ENCODE measurements at places on chromosomes 1 and 21.
A peak's percentile ranks its signal among the peaks of the same experiment; 100 is the strongest.

- no peak for ATAC-seq
These were observed 113.1 kb upstream of the GUCA2B start for GRCh38 chr1:42040159-42040558.

DNA sequence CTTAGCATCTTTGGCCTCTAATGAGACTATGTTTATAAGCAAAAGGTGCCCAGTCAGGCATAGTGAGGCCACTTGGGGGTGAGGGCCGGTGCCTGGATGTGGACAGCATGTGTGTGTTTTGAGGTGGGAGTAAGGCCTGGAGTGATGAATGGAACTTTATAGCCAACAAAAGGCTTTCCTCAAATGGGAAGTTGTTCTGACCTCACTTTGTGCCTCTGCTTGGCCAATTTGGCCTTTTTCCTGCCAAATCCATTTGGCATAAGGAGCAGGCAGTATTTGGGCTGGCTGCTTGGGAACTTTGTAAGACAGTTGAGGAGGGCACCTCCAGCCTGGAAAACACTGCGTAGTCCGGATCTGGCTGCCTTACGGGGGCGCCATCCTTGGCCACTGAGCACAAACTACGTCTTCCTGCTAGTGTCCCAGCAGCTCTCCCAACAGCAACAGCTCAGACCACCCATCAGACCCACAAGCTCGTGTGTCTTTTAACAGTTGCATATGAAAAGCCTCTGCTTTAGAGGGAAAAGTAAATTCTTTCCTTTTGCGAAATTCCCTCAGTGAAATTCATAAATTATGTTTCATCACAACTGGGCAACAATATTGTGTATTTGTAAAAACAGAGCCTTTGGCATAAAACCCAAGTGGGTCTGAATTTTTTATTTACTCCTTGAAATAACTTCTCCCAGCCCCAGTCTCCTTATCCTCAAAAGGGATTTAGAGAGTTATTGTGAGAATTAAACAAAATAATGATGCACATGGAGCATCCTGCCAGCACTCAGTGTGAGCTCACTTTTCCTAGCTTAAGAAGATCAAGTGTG lies 322.9 kb downstream of the DISC1 start:
- ATAC-seq = no peak

- no peak for ATAC-seq
These were observed 12.2 kb upstream of the KLHDC7A start for GRCh38 chr1:18468570-18468969.

DNA sequence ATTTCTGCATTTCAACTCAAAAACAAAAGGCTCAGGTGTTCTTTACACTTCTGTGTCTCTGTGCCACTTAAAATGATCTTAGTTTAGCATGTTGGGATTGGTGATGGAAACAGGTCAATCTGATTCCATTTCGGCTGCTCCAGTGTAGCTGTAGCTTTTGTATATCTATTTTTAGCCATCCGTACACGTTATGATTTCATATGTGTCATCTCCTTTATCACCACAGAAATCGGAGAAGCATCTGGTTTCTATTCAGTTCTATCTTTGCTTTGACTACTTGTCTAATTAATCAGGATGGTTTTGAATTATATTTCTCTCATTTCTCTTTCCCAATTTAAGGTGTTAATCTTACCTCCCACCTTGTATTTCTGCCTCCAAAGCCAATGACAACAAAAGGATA lies 41.1 kb downstream of the RGS21 start:
- ATAC-seq = peak; percentile 54

- no peak for ATAC-seq
These were observed 39.8 kb downstream of the COL6A1 start for GRCh38 chr21:46021398-46021797.

DNA sequence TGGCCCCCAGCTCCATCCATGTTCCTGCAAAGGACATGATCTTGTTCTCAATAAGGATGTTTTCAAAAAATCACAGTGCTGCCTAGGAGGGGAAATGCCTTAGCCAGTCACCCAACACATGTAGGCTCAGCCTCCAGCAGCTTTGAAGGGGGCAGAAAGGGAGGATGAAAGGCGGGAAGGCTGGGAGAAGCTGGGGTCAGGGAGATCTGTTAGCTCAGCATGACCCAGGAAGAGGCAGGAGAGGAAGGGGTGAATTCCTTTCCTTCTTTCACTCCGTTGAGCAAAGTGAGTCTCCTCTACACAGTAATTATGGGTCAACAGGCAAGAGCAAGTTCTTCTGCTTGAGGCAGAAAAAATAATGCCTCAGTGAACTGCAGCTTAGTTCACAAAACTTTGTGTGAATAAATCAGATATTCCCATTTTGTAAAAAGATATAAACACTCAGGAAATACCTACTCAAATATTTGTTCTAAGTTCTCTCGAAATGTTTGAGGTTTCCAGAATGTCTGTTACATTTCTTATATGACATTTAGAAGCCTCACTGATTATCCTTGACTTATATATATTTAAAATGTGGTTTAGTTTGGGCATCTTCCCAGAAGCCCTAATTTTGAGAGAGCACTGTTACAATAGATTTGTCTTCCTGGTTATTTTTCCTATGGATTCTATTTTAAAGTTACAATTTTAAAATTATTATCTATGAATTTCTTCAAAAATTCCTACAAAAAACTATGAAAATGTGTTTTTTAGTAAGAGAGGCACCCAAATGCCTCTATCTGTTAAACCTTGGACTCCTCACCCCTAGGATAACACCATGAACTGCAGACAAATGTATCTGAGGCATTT lies 116.8 kb downstream of the KCNJ6 start:
- no peak for ATAC-seq

GRCh38 chr1:12143631-12144155 lies 23.1 kb upstream of the TNFRSF1B start:
- peak; percentile 69 for ATAC-seq

- ATAC-seq = peak; percentile 7
These were observed 754 bp upstream of the LSS start for GRCh38 chr21:46229133-46229922.

DNA sequence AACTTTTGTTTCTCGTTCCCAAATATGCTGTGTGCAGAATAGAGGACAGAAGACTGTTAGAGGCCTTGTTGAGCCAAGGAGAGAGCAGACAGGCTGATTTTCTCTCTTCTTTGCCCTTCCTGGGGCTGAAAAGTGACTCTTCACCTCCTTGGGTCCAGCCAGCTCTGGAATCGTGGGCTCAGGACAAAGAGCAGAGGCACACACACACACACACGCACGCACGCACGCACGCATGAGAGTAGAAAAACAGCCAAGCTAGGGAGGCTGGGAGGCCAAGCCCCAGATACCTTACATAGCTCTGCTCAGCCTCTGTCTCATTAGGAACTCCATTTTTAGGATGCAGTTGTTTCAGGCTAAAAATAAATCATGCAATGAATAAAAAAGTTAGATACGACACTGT lies at the start of gene CASQ2:
Gene CASQ2, minus strand, starts transcription at position 166 of the 400 bp plus-strand sequence. CDS start 173 bp downstream, outside the sequence.
- no peak for ATAC-seq

DNA sequence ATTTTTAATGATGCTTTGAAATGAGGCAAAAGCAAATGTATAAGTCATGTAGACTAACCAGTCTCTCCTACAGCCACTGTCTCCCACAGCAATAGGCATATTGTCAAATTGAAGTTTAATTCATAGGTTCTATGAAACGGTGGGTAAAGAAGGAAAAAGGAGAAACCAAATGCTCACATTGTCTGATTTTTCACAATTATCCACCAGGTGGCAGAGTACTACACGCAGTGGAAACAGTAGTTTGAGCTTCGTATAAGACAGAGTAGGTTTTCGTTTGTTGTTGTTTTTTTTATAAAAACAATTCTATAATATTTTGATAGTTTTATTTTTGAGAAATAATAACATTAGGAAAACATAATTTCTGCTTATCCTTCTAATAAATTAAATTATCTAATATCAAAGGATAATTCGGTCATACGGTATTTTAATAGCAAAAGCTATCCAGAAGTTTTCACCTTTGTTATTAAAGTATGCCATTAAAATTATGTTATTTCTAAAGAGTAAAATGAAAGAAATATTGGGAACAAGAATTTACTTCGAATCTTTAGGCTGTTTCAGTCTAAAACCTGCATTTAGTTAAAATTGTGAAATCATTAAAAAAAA lies 39.1 kb downstream of the TYW3 start:
- ATAC-seq = peak; percentile 76

DNA sequence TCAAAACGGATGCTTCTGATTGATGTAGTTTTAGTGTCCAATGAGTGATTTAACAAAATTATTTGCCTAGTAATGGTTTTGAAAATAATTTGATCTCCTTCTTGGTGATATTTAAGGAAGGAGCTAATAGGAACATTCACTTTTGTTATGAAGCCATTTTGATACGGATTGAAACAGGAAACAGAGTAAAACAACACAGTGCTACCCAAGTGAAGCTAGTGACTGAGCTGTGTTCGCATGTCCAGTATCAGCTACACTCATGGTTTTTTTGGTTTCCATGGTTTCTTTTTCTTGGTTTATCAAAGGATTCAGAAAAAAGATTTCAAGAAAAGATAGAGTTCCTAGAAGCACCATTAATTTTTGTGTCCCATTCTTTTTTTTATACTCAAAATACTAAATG lies 40.1 kb upstream of the PLEKHO1 start:
- ATAC-seq = no peak

- no peak for ATAC-seq
These were observed 29.4 kb upstream of the KCNJ15 start for GRCh38 chr21:38227401-38227800.

- no peak for ATAC-seq
These were observed 576.1 kb upstream of the PTBP2 start for GRCh38 chr1:96145492-96145891.

DNA sequence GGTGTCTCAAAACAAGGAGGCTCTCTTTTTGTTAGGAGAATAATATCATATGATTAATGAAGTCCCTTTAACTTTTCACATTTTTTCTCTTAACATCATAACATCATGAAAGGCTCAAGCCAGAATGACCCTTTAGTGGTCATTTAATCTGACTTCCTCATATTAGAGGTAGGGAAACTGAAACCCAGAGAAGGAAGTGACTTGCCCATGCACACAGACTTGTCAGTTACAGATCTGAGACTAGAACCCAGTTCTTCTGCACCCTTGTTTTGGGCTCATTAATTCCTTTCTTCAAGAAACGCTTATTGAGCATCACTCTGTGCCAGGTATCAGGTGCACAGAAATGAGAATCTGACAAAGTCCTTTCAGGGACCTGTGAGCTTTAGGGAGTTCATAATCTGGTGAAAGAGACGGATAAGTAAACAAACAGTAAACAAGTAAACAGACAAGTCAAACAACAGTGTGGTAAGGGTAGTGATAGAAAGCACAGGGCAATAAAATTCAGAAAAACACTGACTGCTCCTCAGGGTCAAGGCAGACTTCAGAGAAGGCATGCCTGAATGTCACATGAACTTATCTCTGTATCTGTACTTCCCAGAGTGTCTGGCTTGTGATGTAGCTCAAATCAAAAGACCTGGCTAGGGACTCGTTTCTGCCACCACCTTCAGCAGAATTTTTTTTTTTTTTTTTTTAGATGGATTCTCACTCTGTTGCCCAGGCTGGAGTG lies 38.3 kb upstream of the OSBPL9 start:
- no peak for ATAC-seq

DNA sequence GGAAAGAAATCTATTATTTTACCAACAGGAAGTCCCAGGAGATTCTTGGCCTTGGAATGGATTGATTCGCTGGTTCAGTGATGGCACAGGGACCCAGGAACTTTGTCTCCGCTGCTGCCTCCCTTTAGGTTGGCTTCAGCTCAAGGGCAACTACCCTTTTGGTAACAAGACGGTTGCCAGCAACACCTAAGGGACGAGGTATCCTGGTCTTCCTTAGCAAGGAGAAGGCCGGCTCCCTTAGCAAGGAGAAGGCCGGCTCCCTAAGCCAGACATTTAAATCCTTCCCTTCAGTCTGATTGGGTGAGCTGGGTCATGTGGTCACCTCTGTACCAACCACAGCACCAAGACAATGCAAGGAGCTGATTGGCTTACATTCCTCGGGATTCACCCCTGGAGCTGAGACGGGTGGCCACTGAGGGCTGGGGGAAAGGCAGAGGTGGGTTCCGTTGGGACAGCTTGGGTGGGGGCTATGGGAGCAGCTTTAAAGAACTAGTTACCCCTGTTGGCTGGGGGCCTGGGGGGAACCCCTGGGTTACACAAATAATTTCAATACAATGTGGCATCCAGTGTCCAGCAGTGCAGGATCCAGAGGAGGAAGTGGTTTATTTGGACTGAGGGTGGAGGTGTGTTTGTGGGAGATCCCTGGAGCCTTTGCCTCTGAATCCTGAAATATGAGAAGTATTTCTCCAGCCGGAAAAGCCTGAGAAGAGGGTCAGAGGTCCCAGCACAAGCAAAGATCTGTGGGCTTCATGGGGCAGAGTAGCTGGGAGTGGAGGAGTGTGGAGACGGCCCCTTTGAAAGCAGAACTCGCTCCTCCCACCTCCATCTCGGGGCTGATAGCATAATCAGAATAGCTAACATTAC lies 20.7 kb upstream of the CLIC4 start:
- no peak for ATAC-seq

GRCh38 chr21:43893536-43894205 lies 28.6 kb downstream of the AGPAT3 start:
- ATAC-seq = no peak

GRCh38 chr1:70840260-70840953 lies 207.2 kb downstream of the PTGER3 start:
- no peak for ATAC-seq

- no peak for ATAC-seq
These were observed 82.1 kb downstream of the VPS26C start for GRCh38 chr21:37184784-37185593.

GRCh38 chr1:235734335-235734734 lies 84.8 kb upstream of the GNG4 start:
- no peak for ATAC-seq

DNA sequence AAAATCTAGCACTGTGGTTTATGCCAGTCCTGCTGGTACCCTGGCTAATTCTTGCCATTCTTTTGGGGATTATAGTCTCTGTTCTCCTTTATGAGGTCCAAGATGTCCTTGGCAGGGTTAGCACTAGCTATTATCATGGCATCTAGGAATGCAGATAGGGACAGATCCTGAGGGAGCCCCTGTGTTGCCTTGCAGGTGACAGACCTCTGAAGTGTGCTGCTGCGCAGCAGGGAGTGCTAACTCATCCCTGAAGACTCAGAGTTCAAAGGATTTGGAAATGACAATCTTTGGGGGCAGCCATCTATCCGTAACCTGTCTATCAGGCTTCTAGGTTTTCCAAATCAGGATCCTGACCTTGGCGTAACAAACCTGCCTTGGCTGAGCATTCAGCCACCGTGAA lies 16.3 kb downstream of the ZFYVE9 start:
- no peak for ATAC-seq

DNA sequence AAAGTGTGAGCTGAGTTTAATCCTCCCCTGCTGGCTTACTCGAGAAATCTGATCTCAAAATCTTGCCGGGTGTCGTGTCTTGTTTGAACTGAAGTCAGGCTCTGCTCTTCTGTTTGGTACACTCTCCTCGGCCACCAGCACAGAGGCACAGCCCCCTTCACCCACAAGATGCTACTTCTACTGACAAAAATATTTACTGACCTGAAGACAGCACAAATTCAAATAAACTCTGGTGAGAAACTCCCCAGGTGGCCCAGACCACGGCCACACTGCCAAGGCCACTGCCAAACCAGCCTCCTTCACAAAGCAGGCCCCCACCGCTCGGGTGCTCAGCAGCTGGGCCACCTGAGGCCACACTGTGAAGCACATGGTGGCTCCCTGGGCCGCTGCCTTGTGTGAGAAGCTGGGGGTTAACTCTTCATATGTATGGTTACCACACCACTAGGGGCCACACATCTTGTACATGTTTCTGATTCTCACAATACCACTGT lies 80.6 kb downstream of the TGFBR3 start:
- ATAC-seq = no peak
